ENCODE measurements at places on chromosomes 7 and 10. TPM values are rescaled to one million over a fixed set of nuclear protein-coding genes. Genes with fewer than 3 reads are reported as not detected.

DNA sequence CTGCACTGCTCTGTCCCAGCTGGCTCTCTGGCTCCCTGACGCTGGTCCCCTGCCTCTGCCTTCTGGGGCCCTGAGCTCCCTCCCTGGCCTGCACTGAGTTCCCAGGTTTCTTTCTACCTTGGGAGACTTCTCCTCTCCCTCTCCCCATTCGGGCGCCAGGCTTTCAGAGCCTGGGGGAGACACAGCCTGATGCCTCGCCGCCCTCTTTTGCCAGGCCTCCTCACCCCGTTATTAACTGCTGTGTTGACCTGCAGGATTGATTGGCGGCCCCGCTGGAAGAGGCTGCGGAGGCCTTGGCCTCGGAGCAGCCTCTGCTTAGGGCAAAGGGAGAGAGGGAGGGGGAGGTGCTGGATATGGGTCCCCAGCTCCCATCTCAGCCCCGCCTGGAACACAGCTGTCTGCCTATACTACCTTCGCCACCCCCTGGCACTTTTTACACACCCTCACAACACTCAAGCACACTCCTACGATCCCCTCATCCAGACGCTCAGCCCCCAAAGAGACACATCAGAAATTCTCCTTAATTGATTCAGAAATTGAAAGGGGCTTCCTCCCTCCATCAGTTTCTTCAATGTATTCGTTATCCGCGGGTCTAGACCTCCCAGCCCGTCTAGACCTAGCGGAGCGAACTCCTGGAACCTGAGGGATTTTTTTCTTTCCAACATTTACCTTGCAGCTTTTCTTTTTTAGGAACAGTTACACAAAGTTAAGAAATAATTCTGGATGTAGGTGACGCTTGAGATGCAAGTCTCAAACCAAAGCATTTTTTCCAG lies 7.1 kb upstream of the PAX2 start:
- DNase-seq = no peak

DNA sequence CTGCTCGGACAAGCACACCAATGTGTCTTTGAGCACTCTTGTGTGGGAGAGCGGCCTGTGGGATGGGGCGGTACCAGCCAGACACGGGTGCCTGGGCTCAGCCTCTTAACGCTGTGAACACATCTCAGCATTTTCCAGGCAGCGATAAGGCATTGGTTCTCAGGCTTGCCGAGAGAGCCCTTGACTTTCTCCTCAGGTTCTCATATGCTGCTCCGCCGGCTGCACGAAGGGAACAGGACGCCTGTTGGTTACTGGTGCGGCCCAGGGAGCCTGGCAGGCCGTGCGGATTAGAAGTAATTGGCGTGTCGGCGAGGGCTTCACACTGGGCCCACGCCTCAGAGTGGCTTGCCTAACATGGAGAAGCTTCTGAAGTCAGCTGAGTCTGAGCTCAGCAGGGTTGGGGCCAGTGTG lies 456.7 kb upstream of the FOXK1 start:
- no peak for DNase-seq

- no peak for DNase-seq
Measured at GRCh38 chr7:156524818-156525597, 115.6 kb upstream of the RNF32 start.

The BMS1 gene
- total RNA-seq = 14.7 TPM

- DNase-seq = no peak
Measured at GRCh38 chr7:96088579-96088978, 233.3 kb downstream of the SLC25A13 start.
